ENCODE measurements at places on chromosomes 3 and 15.

DNA sequence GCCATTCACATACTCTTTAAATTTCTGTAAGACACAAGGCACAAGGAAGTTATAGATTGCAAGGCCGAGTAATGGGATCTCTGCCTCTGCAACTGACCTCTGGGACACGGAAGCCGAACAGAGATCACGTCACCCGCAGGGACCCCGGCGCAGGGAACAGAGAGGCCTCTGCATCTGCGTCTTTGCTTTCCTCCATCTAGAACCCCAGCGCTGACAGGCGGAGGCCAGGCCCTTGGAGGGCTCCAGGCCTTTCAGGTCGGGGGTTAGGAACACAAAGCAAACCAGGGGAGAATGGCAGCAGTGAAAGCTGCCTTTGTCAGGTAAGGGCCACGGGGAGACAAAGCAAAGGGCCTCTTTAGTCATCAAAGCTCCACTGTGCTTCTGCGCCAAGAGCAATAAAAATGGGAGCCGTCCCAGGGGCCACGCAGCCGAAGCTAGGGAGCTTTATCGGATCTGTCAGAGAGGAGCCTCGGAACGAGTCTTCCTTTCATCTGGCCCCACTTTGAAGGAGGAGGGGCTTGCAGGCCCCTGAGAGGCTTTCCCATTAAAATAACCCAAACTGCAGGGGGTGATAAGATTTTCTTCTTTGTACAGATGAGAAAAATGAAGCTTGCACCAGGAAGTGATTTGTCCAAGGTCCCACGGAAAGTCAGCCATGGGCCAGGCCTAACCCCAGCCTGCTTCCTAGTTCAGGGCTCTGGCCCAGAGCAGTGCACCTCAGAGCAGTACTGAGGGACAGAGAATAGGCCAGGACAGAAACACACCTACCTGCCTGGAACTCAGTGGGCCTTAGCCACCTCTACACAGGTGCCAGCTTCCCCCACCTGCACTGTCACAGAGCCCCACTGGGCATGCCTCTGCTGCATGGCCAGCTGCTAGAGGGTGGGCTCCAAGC lies 84.4 kb upstream of the RAD18 start:
- DNase-seq, result no peak

GRCh38 chr15:70866982-70867641 lies 13.2 kb upstream of the LARP6 start:
- no peak for DNase-seq

- no peak for DNase-seq
These were observed 18.1 kb upstream of the AGBL1 start for GRCh38 chr15:86061581-86061980.

DNA sequence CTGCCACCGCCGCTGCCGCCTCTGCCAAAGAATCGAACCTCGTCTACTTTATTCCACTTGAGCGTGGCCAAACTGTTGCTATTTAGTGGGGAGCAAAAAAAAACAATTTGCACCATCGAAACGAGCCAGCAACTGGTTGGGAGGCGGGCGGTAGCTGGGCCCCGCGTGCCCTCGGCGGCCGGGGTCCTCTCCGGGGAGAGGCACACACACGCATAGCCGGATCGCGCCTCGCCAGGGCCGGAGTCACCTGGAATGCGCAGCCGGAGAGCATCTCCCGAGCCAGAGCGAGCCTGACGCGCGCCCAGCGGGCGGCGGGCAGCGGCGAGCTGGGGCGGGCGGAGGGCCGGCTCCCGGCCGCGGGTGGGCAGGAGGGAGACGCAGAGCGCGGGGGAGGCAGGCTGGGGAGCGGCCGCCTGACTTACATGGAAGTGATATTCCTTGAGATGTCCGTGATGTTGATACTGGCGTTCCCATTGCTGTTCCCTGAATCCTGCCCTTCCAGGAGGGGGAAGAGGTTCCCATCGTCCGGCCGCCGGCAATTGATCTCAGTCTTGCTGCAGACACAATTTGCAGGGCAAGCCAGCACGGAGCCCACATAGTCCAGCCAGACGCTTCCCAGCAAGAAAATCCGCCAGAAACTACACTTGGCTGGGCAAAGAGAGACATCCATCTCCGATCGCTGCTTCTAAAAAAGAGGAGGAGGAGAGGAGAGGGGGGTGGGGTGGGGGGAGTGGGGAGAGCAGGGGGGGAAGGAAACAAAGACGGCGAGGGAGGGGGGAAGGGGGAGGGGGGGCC lies 858 bp downstream of the NTRK3 start:
- no peak for DNase-seq

GRCh38 chr3:34229876-34230275 lies 431.4 kb downstream of the PDCD6IP start:
- no peak for DNase-seq

- DNase-seq, result no peak
These were observed 587 bp downstream of the NPHP3 start for GRCh38 chr3:132721479-132722164.

- no peak for DNase-seq
These were observed 921.2 kb downstream of the SQOR start for GRCh38 chr15:46556010-46556409.

DNA sequence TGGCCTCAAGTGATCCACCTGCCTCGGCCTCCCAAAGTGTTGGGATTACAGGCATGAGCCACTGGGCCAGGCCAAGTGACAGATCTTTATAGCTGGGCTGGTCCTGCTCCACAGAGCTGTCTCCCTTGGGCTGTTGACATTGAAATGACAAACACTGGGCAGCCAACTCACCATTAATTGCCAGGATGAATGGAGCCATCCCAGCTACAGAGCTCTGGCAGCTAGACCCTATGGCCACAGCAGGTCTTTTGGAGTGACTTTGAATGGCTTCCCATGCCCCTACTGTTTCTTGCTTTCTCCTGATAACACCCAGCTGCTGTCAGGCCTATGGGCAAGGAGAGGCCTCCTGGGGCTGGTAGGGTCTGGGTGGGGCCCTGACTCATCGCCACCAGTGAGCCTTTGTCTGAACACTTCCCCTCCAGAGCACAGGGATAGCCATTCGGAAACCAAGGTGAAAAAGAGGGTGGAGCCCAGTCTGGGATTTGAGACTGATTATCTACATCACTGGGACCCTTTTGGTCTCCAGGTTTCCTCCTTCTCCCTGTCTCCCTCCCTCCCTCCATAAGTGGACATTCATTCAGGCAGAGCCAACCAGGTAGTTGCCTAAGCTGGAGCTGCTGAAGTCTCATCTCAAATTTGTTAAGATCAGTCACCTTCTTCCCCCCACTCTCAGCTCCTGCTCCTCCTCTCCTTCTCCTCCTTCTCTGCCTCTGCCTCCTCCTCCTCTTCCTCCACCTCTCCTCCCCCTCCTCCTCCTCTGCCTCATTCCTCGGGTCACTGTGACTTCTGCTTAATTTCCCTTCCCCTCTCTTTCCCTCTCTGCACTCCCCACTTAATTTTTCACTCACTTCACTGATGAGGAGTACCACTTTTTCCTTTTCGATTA lies 34.0 kb downstream of the BHLHE40 start:
- no peak for DNase-seq

GRCh38 chr3:114307222-114307830 lies 13.5 kb downstream of the TIGIT start:
- DNase-seq, result no peak

- DNase-seq, result no peak
These were observed 41.6 kb downstream of the ISG20 start for GRCh38 chr15:88680241-88681001.

DNA sequence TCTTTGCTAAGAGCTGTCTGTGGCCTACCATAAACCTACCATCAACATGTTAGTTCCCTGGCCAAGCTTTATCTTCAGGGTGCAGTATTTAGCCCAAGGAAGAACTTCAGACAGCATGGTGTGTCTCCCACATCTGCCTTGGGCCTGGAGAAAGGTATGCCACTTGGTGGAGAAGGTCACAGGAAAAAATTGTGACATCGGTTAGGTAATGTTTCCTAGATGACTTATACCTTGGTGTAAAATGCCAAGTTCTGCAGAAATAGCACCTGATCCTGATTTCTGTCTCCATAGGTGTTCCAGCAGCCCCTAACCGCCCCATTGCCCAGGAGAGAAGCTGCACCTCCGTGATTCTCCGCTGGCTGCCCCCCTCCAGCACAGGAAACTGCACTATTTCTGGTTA lies 33.0 kb upstream of the UMPS start:
- DNase-seq, result no peak

- no peak for DNase-seq
These were observed 612.8 kb downstream of the MAGI1 start for GRCh38 chr3:65425880-65426279.

DNA sequence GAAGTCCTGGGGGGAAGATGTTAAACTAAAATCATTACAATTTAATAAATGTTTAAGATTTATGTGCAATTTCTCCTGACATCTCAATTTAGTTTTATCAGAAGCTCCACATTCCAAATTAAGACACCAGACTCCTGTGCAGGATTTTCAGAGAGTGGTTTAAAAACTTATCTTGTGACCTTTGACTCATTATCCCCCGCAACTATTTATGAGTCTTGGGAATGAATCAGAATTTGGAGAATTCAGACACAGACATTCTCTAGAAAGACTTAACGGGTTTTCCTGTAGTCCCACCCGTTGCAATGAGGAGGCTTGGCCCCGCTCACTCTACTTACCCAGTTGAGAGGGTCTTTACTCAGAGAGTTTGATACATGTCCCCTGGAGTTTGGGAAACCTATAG lies 7.1 kb downstream of the OR5K2 start:
- DNase-seq, result no peak

GRCh38 chr3:58190882-58191281 lies 19.9 kb downstream of the DNASE1L3 start:
- no peak for DNase-seq

- no peak for DNase-seq
These were observed 10.4 kb downstream of the ATP2B2 start for GRCh38 chr3:10495003-10495402.

- no peak for DNase-seq
These were observed 49.6 kb downstream of the ECT2 start for GRCh38 chr3:172800156-172800555.

DNA sequence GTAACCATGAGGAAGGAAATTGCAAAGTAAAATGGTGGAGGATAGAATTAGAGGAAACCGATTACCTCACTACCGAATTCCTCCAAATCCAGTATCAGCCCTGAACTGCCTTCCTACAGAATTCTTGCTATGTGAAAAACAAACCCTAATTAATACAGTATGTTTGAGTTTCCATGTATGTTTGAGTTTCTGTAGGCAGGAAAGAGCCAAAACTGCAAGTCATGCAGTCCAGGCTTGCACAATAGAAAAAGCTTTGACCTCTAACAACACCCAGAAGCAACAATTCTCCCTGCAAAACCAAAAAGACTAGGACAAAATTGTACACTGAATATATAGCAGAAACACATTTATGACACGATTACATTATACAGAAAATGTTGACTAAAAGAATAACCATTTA lies 614.8 kb downstream of the DIPK2A start:
- DNase-seq, result no peak

- no peak for DNase-seq
These were observed 92.9 kb upstream of the FGF7 start for GRCh38 chr15:49330166-49330565.

GRCh38 chr15:56351353-56351752 lies 13.9 kb upstream of the TEX9 start:
- DNase-seq, result no peak

GRCh38 chr3:42090973-42091731 lies at the start of gene TRAK1:
TSS of gene TRAK1 (plus strand) at chr3:42091357. CDS start at chr3:42091470, 113 bp downstream.
- no peak for DNase-seq

- no peak for DNase-seq
These were observed 105.3 kb downstream of the SNRK start for GRCh38 chr3:43391621-43392020.

Measured in stimulated activated CD4-positive, alpha-beta T cell treated with anti-CD3 and anti-CD28 coated beads, Interleukin-2, amount 100 ng/mL, for 48 hours (primary cell).